HS-27A (cell line): ENCODE measurements at places on chromosomes 5 and 9.

DNA sequence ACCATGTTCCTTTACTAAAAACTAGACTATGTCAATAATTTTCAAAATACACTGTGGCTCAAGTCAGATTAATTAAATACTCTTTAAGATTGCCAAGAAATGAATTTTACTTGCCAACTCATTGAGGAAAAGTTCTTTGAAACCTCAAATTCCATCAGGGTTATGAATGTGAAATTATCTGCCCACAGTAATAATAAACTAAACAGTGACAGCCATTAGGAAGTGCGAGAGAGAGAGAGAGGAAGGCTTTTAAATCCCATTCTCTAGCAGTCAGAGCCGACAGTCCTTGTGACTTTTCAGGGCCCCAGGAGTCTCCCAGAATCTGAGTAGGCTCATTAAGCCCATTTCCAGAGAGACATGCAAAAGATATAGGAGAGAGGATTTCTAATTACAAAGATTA lies 236.1 kb downstream of the MARCHF11 start:
- no peak for DNase-seq

GRCh38 chr5:23352446-23352845 lies 155.0 kb upstream of the PRDM9 start:
- no peak for DNase-seq

- DNase-seq = no peak
Observed at GRCh38 chr5:15727375-15727774, 227.4 kb downstream of the FBXL7 start.

DNA sequence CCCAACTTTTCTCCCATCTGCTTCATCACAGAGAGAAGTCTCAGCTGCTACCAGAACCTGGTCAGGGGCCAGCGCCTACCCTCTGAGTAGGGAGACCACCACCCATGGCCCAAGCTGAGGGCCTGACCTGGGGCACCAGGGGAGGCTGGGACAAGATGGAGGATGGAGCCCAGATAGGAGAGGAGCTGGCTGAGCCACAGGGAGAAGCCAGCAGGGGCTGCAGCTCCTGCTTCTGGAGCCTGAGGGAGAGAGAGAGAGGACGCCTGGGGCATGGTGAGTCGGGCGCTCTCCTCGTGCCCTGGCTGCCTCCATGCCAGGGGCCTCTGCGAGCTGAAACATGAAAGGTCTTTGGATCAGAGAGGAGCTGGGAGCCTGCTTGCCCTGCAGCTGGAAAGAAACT lies 1.4 kb upstream of the FOXI1 start:
- DNase-seq = no peak

DNA sequence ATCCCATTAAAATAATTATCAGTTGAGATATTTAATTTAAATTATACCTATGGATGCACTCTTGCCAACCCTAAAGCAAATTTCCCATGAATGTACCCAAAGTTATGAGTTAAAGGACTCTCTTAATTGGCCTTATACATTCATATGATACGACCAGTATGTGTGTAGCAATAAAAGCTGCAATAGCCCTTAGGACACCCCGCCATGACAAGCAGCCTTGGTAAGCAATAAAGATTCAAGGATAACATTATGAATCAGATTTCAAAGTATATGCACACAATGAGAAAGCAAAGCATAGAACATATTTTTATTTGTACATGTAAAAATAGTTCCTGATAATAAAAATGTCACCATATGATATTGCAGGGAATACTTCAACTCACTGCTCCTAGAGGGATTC lies 1699.3 kb upstream of the CDH9 start:
- no peak for DNase-seq

DNA sequence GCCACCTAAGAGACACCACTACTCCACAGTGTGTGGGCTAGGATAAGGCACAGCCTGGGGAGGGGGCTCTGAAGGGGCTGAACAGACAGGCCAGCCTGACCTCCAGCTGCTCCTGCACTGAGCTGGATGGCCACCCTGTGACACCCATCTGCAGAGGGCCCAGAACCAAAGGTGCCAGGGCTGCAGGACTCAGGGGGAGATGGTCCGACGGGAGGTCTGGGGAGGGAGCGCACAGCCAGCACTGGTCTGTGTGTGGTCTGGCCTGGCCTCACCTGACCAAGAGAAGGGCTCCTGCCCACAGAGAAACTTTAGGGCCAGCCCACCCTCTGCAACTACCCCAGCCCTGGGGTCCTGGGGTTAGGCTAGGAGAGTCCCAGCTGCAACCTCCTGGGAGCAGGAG lies 789 bp downstream of the LTC4S start:
- DNase-seq = no peak

- no peak for DNase-seq
Observed at GRCh38 chr5:181130832-181131496, at the start of gene OR2V1. Gene OR2V1, minus strand, starts transcription at chr5:181131169. Its CDS starts 5,865 bp downstream, at chr5:181125304.

- no peak for DNase-seq
Observed at GRCh38 chr5:179906795-179907555, 722 bp downstream of the TBC1D9B start.

- no peak for DNase-seq
Observed at GRCh38 chr5:61245486-61245885, 83.2 kb upstream of the SMIM15 start.

DNA sequence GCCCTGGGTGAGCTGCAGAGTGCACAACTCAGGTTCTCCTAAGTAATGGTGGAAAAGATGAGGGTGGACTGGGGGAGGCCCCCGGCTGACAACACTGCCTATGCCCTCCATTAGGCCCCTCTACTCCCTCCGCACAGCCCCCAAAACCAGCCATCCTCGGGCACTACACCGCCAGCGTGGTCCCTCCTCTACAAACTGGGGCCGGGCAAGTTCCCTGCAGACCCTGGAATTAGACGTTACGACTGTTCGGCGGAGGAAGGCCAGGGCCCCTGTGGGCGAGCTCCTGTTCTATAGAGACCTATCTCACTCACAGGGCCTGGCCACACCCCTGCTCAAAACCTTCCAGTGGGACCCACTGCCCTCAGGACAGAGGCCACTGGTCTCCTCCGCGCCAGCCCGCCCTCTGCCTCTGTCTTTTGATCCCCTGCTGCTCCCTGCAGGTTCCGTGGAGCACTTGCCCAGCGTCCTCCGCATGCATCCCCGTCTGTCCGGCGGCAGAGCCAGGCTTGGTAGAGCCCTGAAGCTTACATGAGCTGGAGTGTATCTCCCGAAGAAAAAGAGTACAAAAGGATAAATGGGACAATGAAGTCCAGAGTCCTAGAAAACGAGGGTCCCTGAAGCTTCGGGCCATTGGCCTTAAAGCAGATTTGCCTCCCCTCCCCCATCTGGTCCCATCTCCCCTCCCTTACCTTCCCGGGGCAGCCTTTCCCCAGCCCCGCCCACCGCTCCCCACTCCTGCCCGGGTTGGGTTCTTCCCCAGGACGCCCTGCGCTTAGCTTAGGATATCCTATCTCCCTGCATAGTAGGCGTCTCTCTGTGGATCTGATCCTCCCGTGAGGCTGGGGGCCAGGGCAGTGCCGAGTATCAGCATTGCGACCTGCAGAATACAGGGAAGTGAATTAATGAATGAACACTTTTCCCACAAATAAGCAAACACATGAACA lies 71.3 kb downstream of the HRH2 start:
- no peak for DNase-seq

DNA sequence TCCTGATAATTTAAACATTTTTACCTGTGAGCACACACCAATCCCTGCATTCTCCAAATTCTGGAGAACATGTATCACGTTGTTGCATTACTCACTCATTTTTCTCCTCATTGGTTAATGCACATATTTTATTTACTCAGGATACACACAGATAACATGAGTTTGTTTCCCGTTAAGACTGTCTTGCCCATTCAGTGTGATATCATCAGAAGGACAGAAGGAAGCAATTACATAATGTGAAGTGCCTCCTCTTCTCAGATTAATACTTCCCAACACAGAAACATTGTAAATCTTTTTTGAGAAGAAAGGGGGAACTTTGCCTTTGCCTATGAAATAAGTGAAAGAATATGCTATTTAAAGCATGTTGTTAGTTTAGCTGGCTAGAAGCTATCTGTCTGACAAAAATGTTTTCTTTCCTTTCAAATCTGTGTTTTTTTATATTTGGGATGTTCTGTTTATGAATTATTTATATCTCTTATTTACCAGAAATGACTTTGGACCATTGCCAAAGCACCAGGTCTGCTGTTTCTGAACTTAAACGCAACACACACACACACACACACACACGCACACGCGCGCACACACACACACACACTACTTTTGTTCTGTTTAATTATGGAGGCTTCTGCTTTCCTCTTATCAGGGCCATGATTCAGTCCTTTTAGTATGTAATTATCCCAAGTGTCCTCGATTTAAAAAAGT lies 186.5 kb downstream of the CHSY3 start:
- DNase-seq = no peak

DNA sequence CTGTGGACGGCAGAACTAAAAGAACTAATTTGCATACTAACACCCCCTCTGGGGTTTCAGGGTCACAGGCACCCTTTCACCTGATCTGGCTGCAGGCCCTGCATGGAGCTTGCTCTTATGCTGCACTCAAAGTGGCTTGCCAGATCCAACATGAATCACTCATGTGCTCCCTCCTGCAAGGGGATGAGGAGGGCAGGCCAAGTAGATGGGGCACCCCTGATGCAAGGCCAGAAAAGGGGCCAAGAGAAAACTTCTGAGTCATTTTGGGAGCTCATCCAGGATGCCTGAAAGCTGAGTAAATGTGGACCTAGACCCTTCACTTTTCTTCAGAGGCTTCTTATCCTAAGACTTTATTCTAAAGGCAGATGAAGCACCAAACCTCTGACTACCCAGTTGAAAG lies 558.5 kb upstream of the PTGER4 start:
- no peak for DNase-seq

DNA sequence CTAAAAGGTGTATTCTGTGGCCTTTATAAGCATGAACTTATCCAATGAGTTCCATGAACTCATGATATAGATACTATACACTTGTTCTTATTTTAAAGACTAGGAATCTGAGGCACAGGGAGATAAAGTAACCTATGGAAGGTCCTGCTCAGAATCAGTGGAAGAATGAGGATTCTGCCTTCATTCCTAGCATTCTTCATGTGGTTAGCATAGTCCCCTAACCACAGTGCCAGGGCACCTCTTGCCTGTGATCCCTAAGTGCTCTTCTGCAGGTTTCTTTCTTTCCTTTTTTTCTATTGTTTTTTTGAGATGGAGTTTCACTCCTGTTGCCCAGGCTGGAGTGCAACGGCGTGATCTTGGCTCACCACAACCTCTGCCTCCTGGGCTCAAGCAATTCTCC lies 174.1 kb downstream of the C9orf152 start:
- no peak for DNase-seq

GRCh38 chr9:71822456-71822855 lies 54.1 kb upstream of the CEMIP2 start:
- no peak for DNase-seq

- peak; percentile 4 for DNase-seq
Observed at GRCh38 chr5:62779010-62779422, 200.4 kb downstream of the LRRC70 start.

GRCh38 chr9:99222416-99223270 lies 561 bp downstream of the SEC61B start:
- DNase-seq = peak; percentile 3

DNA sequence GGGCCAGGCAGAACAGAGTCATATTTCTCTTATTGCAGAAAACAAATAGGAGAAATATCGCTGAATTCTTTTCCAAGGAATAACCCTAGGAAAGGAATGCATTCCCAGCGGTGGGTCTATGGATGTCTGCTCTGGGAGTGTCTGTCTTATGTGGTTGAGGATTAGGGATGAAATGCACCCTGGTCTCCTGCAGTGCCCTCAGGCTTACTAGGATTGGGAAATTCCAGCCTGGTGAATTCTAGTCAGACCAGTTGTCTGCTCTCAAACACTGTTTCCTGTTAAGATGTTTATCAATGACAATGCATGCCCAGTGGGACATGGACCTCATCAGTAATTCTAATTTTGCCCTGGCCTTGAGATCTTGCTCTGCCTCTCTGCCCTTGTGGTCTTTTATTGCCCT lies 136.1 kb upstream of the ELAVL2 start:
- no peak for DNase-seq
